ENCODE measurements at places on chromosomes 4 and X. TPM values are rescaled to one million over a fixed set of nuclear protein-coding genes. Genes with fewer than 3 reads are reported as not detected.

NSDHL gene
- 31.8 TPM for polyA plus RNA-seq

NDST3 gene
- 3.7 TPM for polyA plus RNA-seq

CXCL3 gene
- polyA plus RNA-seq = 0.33 TPM

GC gene
- polyA plus RNA-seq = 0.33 TPM

EREG gene
- polyA plus RNA-seq = not detected

SPANXN4 gene
- polyA plus RNA-seq = not detected

ETDA gene
- polyA plus RNA-seq = not detected

SMIM10L2A gene
- 10.4 TPM for polyA plus RNA-seq

ODAM gene
- polyA plus RNA-seq = 2.1 TPM

FGF13 gene
- polyA plus RNA-seq = 31.2 TPM

GLRA2 gene
- polyA plus RNA-seq = 0.26 TPM

NKAP gene
- polyA plus RNA-seq = 13.6 TPM

DBET gene
- not detected for polyA plus RNA-seq

S100G gene
- not detected for polyA plus RNA-seq

HSFX3 gene
- not detected for polyA plus RNA-seq

SRPX gene
- 13.9 TPM for polyA plus RNA-seq

RAPGEF2 gene
- 54.5 TPM for polyA plus RNA-seq

LIN54 gene
- polyA plus RNA-seq = 16.1 TPM

DUX4 gene
- not detected for polyA plus RNA-seq

CT45A7 gene
- polyA plus RNA-seq = not detected

AMER1 gene
- 7.6 TPM for polyA plus RNA-seq

IL1RAPL1 gene
- 2.7 TPM for polyA plus RNA-seq

ANXA3 gene
- 62.7 TPM for polyA plus RNA-seq

TCEANC gene
- polyA plus RNA-seq = 6.0 TPM

GPM6B gene
- polyA plus RNA-seq = 16.8 TPM

CT45A10 gene
- polyA plus RNA-seq = not detected

All from right renal cortex interstitium (tissue), 3 donors.